Lower leg skin (tissue), 4 donors: ENCODE measurements at places on chromosomes 6 and 20. TPM values are rescaled to one million over a fixed set of nuclear protein-coding genes. Genes with fewer than 3 reads are reported as not detected.

Gene BCAS4
- total RNA-seq = 1.3 TPM

Gene ANGPT4
- 2.4 TPM for total RNA-seq

Gene ULBP2
- 0.25 TPM for total RNA-seq

GRCh38 chr20:62743777-62744317 is 35.2 kb downstream of the NTSR1 start:
- DNase-seq = no peak

GRCh38 chr20:13288357-13288756 is 67.3 kb downstream of the ISM1 start:
- DNase-seq = no peak

DNA sequence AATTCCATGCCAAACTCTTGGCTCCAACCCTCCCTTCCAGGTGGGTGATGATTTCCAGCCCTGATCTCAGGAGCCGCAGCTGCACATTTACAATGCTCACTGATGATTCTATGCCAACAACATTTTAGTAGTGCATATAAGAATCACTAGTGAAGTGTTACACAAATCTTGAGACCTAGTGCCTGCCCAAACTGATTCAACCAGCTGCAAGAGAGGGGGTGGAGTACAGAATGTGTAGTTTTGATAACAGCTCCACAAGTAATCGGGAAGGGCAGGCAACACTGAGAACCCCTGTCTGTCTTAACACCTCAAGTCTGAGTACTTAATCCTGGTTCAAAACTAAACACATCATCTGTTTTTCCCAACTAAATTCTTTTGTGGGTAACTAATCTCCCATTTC is 91.7 kb downstream of the PRDM1 start:
- DNase-seq = no peak

- DNase-seq = no peak
Measured at GRCh38 chr6:21984561-21984960, 312.3 kb downstream of the PRL start.

- DNase-seq = no peak
Measured at GRCh38 chr6:44064089-44064947, 62.9 kb downstream of the MRPL14 start.
